ENCODE measurements at places on chromosomes 13 and 19. TPM values are rescaled to one million over a fixed set of nuclear protein-coding genes. Genes with fewer than 3 reads are reported as not detected.

GRCh38 chr13:102227741-102228140 is 174.1 kb downstream of the FGF14 start:
- peak; percentile 60 for DNase-seq

DNA sequence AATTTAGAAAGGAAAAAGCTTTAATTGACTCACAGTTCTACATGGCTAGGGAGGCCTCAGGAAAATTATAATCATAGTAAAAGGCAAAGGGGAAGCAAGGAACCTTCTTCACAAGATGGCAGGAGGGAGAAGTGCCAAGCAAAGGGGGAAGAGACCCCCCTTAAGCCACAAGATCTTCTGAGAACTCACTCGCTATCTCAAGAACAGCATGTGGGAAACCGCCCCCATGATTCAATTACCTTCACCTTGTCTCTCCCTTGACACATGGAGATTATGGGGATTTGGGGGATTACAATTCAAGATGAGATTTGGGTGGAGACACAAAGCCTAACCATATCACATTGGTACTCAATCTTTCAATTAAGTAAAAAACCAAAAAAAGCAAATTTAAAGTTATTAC is 1778.7 kb upstream of the MIR17HG start:
- no peak for DNase-seq

The NEK5 gene
- under 0.01 TPM for total RNA-seq

DNA sequence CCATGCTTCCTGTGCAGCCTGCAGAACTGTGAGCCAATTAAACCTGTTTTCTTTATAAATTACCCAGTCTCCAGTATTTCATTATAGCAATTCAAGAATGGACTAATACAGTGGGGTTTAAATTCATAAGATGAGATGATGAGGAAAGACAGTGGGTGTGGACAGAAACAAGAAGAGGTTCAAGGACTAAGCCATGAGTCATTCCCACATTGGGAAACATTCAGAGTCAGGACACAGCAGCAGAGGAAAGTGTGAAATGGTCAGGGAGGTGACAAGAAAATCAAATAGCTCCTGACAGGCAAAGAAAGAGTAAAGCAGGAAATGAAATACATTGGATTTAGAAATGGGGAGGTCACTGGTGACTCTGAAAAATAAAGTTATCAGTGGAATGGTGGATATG is 9.1 kb downstream of the ZNF841 start:
- DNase-seq = peak; percentile 23

DNA sequence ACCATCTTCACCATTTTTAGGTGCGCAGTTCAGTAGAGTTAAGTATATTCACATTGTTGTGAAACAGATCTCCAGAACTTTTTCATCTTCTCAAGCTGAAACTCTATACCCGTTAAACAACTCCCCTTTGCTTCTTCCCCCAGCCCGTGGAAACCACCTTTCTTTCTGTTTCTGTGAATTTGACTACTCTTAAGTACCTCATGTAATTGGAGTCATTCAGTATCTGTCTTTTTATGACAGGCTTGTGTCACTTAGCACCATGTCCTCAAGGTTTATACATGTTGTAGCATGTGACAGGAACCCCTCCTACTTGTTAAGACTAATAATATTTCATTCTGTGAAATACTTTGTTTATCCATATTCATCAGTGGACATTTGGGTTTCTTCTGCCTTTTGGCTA is 52.8 kb downstream of the TNFRSF19 start:
- no peak for DNase-seq

- peak; percentile 3 for DNase-seq
Measured at GRCh38 chr13:51887468-51887867, 25.7 kb downstream of the CCDC70 start.
